ENCODE measurements at places on chromosomes 2 and 18.

DNA sequence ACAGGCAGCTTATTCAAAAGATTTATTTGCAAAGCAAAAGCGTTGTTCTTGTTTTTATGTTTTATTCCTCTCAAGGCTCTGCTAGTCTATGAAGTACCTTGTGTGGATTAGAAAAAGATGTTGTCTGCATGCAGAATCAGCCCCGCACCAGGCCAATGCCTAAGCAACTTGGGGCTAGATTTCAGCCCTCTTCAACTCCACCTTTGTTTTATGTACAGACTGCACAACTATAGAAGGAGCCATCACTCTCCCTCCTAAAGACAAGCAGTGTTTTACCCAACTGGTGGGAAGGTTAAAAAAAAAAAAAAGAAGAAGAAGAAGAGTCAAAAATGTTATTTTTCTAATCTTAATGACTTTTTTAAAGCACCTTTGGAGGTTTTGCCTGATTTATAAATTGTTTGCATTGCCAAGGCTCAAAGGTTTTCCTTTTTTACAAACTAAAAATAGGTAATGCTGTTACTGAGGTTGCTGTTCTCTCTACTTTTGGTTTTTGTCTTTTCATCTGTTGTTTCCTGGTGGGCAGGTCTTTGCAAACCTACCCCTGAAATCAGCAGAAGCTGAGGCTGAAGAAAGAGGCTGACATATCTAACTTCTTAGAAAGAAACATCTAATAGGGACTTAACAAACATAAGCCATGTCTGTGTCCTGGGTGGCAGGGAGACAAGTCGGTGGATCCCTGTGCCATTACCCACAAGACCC lies 164.0 kb downstream of the SLC39A10 start:
- no peak for DNase-seq

DNA sequence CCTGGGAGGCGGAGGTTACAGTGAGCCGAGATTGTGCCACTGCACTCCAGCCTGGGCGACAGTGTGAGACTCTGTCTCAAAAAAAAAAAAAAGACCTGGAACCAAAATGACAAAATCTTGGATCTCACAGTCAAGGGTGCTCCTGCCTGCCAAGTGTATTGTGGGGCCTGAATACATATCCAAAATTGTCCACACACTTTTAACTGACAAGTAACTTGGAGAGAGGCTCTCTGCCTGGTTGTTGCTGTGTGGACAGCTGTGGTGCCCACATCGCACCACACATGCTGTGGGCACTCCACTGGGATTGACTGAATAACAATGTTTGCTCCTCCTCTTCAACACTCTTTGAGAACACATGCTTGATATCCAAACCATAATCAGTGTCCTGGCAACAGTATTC lies 117.6 kb upstream of the REV1 start:
- DNase-seq, result no peak

DNA sequence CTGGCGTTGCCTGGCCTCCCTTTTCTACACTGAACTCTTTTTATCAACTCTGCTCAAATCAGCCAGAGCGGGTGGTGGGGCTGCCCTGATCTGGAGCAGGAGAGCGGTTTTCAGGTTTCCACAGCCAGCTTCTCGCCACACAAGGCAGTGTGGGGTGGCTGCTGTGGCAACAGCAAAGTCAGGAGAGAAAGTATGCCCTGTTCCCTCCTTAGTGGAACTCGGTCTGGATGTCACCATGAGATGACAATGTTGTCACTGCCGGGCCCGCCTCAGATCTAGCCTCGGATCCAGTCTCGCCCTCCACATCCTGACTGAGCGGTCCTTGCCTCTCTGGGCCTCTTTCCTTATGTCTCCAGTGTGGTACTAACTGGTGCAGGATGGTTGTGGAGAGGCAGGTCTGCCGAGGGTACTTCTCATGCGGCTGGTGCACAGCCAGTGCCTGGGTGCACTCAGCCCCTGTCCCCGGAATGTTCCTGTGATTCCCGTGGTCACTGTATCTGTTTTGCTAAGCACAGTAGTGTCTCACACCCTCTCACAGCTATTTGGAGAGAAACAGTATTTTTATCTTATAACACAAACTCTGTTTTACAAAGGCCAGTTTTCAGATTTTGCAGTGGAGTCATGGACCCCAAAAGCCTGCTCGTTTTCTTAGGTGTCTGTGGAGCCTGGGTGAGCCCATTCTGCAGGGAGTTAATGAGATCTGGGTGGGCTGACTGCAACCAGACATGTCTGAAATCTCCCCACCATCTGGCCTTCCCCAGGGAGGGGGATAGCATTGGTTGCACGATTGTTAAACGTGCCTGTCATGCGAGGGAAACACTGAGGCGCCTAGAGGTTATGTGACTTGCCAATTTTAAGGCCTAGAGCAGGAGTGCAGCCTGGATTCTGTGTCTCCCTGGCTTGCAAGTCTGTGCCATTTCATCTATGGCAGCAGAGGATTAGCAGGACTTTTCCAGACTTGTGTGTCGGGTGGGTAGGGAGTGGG lies 261.1 kb upstream of the AGAP1 start:
- no peak for DNase-seq

DNA sequence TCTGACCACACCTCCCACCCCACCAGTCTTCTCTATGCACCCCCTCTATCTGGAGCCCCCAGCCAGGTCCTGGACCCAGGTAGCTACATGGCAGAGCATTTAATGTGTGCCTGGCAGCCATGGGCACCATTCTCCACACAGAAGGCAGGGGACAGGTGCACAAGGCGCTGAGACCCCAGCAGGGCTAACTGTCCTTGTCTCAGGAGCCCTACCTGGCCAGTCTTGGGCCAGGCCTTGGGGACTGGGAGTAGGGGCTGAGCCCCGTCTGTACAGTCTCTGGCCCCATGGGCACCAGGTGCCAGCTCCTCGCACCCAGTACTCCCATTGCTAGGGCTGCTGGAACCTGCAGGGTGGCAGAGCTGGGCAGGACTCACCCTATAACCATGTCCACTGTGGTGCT lies 2.9 kb downstream of the GNLY start:
- no peak for DNase-seq
